ENCODE measurements at places on chromosomes 4 and X.

- no peak for DNase-seq
Observed at GRCh38 chrX:106728337-106728736, 1.8 kb downstream of the RNF128 start.

- DNase-seq, result no peak
Observed at GRCh38 chr4:177077095-177077971, 232.3 kb upstream of the NEIL3 start.

DNA sequence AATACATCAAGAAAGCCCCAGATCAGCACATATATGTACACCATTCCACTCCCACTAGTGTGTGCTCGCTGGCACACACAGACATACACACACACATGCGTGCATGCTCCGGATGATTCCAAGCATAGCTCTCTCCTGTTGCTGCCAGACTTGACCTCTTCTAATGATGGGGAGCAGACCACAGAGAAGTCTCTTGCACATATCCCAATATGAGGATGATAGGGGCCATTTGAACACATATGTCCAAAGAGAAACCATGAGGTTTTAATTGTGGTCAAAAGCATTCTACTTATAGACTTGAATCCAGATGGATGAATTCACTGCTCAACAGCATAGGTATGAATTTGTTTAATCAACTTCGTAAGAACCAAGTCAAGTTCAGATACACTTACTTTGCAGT is 214.9 kb downstream of the AFF2 start:
- no peak for DNase-seq

- no peak for DNase-seq
Observed at GRCh38 chrX:155889328-155889727, 8.2 kb downstream of the VAMP7 start.

GRCh38 chr4:188620608-188621007 is 481.4 kb downstream of the TRIML1 start:
- no peak for DNase-seq

DNA sequence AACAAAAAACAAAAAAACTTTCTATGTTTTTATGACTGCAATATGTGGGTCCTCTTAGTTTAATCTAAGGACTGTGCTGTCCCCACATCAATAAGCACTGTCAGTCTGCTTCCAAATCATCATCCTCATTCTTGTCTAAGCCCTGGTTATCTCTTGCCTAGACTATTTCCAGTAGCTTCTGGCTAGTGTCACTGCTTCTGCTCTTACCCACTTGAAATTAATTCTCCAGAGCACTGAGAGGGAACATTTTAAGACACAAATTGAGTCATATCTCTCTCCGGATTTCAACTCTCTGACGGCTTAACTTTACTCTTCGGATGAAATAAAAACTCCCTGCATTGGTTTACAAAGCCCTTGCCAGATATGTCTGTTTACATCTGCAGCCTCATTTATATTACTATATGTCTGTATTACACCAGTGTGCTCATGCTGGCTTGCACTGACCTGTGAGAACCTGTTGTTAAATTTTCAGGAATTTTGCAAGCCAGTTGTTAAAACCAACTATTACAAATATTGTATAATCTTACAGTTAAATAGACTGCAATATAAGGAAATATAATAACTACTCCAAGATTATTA is 345.9 kb downstream of the ADGRL3 start:
- no peak for DNase-seq

GRCh38 chr4:123747016-123747415 is 350.4 kb downstream of the SPRY1 start:
- no peak for DNase-seq

DNA sequence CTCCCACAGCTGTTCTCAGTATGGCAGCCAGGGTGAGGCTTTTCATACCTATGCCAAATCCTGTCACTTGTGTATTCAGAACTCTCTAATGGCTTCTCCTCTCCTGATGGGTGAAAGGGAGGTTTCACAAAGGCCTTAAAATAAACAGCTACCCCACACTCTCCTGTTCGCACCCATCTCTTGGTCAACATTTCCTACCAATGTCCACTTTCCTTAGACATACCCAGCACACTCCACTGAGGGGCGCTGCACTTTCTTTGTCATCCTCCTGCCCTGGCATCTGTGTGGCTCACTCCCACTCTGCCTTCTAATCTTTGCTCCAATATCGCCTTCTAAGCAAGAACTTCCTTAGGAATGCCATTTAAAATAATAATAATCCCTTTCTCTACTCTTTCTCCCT is 313.3 kb downstream of the PPP3CA start:
- DNase-seq, result no peak

DNA sequence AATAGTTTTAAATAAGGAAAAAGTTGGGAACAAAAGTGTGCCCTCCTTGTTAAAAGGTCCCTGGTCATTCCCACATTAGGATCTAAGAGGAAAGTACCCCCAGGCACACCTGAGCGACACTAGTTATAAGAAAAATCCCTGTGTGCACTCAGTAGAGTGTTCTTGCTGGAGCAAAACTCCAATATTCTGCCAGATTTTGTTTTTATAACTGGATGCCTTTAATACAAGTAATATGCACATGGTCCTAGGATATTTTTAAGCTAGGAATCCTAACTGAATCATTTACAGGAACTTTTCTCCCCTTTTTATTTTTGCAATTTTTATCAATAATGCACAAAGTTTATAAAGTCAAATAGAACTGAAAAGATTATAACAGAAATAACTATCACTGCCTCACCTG is 68.6 kb downstream of the BEND4 start:
- DNase-seq, result no peak

DNA sequence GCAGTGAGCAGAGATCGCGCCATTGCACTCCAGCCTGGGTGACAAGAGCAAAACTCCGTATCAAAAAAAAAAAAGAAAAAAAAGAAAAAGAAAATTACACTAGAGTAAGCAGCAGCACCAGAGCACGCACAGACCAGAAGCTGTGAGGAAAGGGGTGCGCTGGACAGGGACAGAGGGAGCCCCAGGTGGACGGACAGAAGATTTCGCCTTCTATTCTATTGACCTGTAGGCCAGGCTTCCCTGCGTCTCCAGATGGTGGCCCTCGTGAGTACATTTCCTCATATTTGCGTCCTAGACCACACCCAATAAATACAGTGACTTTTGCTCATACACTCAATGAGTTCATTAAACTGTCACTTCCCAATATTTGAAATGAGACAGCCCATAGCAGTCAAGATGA is 19.1 kb downstream of the MTNR1A start:
- no peak for DNase-seq

DNA sequence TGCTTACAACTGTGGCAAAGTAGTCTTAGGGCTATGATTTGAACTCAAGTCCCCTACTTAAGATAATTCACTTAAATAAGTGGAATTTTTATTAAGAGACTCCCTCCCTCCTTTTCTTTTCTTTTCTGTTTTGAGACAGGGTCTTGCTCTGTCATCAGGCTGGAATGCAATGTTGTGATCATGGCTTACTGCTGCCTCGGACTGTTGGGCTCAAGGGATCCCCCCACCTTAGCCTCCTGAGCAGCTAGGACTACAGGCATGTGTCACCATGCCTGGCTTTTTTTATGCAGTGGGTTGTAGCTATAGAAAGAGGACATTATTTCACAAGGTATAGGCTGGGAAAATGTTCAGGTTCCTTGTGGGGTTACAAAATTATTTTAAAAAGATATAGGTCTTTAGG is 19.2 kb downstream of the DIAPH2 start:
- no peak for DNase-seq

DNA sequence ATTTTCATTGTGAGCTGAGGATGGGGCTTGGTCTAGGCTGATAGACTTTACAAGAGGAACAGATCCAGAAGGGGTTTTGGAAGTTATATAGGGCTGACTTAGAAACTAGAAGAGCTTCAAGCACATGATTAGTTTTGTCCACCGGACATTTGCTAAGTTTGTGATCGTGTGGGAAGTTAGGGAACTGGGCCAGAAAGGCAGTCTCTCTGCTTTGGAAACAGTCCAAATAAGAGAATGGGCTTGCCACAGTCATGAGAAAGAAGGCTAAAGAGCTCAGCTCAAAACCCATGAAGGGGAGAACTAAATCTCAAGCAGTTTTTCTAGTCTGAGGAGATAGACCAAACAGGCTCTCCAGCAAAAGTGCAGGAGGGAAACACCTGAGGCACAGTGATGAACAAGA is 67.8 kb downstream of the ZNF674 start:
- no peak for DNase-seq

DNA sequence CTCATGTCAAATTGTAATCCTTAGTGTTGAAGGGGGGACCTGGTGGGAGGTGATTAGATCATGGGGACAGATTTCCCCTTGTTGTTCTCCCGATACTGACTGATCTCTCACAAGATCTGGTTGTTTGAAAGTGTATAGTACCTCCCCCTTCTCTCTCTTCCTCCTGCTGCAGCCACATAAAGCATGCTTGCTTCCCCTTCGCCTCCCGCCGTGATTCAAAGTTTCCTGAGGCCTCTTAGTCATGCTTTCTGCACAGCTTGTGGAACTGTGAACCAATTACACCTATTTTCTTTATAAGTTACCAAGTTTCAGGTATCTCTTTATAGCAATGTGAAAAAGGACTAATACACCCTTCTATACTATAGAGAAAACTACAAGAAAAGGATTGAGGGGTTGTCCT is 1170.5 kb upstream of the AGA start:
- DNase-seq, result no peak

- no peak for DNase-seq
Observed at GRCh38 chr4:139986689-139987501, 167.1 kb downstream of the MAML3 start.

- no peak for DNase-seq
Observed at GRCh38 chrX:119870626-119871131, 854 bp downstream of the RNF113A start.

GRCh38 chr4:4387531-4388310 is 819 bp downstream of the NSG1 start:
- no peak for DNase-seq

DNA sequence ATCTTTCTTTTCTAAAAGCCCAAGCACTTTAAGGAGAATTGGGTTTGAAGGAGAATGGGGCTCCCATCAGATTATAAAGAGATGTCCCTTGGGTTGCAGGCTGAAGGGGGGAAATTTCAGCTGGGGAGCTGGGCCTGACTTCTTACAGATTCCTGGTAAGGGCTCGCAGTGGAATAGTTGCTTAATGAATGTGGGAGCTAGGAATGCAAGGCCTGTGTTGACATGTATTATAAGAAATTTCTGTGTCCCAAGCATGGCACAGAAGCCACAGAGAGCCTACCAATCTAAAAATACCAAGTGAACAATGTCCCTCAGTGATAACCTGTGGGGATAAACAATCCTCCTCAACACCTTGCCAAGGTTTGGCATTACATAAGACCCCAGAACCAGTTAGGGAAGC is 39.3 kb upstream of the WNK3 start:
- DNase-seq, result no peak

DNA sequence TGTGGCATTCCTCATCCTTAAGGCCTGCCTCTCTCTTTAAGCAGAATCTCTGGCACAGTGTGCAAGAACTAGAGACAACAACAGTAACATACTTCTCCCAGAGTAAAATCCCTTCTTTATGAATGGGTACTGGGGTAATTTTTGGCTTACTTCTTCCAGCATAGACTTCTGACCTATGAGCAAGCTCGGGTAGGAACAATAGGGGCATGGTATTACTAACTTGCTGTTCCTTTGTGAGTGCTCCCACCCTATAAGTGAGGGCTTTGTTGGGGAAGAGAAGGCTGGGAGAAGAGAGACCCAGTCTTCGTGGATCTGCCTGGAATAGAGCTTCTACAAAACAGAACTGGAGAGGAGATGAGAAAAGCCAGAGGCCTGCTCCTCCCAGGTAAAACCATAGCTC is 30.2 kb downstream of the CLDN2 start:
- no peak for DNase-seq

DNA sequence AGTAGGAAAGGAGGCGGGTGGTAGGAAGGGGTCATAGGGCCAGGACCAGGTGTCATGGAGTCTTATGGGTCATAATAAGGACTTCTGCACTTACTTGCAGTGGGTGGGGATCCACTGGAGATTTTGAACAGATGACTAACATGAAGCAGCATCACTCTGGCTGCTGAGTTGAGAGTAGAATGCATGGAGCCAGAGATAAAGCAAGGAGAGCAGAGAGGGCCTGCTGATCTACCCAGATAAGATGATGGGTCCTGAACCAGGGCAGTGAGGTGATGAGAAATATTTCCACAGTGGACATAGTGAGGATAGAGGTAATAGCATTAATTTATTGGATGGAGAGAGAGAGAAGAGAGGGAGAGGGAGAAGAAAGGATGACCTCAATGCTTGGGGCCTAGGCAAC is 48.0 kb downstream of the HCCS start:
- DNase-seq, result no peak

DNA sequence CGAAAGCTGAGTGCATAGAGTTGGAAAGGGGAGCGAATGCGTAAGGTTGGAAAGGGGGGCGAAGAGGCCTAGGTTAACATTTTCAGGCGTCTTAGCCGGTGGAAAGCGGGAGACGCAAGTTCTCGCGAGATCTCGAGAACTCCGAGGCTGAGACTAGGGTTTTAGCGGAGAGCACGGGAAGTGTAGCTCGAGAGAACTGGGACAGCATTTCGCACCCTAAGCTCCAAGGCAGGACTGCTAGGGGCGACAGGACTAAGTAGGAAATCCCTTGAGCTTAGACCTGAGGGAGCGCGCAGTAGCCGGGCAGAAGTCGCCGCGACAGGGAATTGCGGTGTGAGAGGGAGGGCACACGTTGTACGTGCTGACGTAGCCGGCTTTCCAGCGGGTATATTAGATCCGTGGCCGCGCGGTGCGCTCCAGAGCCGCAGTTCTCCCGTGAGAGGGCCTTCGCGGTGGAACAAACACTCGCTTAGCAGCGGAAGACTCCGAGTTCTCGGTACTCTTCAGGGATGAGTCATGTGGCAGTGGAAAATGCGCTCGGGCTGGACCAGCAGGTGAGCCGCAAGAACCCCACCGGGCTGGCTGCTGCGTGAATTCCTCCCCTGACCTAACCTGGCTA is at the start of gene DDX3X:
TSS of gene DDX3X (plus strand) at position 419 of the 619 bp plus-strand sequence. CDS start at position 510, 91 bp downstream.
- peak; percentile 60 for DNase-seq

- DNase-seq, result peak; percentile 28
Observed at GRCh38 chr4:67371615-67372014, 173.7 kb downstream of the CENPC start.

DNA sequence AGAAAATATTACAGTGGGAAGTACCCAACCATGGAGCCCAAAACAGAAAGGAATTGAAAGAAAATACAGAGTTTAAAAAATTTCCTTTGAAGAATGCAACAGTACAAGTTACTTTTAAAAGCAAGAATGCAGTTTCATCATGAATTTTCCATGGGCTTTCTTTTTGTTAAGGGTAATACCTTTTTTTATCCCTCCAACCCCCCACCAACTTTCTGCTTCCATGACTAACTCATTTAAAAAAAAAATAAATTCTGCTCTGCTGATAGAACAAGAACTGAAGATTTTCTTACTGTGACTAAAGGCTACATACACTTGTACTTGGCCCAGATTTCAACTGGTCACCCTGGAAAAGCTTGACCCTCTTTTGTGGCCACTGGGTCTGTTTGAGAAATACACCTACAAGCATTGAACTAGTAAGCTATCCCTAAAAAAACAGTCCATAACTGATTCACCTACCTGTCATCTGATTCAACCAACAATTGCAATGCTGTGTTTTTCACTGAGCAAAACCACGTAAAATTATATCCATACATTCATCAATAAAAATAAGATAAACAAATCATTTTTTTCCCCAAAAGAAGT is 214.2 kb downstream of the NSUN7 start:
- no peak for DNase-seq

GRCh38 chr4:107066621-107067020 is 30.5 kb upstream of the DKK2 start:
- no peak for DNase-seq

Data from NT2/D1 (cell line).